ENCODE measurements at places on chromosomes 7 and 10.

DNA sequence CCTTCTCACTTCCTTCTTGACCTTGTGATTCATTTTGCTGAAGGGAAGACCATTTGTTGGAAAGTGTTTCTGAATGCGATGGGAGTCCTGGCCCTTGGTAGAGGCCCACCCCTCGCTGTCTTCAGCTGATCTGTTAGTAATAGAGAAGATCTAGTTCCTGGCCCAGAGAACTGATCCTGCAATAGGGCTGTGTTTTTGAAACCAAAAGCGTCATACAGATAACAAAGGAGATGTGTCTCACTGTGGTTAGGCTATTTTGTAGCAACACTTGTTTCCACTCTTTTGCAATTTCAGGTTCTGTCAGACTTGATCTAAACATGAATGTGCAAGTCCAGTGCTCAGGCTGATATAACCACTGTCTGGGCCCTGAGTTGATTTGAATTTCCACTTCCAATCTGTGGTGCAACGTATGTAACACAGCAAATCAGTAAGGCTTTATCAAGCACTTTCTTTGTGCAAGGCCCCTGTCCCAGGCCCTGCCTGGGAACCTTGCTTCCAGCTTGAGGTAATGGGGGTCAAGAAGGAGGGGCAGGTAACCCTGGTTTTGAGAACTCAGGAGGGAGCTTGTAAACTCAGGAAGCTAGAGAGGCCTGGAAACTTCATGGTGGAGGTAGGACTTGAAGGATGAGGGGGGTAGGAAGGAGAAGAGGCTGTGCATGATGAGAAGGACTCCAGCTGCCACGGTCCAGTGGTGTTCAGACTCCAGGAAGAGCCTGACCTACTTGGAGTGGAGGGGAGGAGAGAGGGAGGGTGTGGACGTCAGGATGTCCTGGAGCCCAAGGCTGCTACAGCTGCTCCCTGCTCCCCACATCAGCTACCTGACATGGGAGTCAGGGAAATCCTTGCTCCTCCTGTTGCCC lies 42.2 kb upstream of the SRGN start:
- peak; percentile 62 for DNase-seq

GRCh38 chr10:52319926-52320325 lies 5.8 kb downstream of the DKK1 start:
- DNase-seq: no peak

DNA sequence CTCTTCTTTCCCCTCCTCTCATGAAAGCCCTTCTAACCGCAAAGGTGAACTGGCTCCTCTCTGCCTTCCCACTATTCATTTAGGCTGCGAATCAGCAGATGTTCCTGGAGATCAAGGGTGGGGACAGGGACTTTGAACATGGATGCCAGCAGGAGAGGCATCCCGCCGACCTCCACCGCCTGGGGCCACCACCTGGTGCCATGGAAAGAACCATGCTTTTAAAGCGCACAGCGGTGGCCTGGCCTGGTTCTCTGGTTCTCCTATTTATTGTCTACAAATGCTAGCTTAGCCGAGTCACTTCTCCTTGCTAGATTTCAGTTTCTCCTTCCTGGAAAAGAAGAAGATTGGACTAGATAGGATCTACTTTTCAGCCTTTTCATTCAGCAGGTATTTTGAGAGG lies 43.2 kb upstream of the KCNMA1 start:
- DNase-seq: no peak

- no peak for DNase-seq
Observed at GRCh38 chr7:101465576-101466196, 103.0 kb downstream of the COL26A1 start.
